SIG-M5 (cell line): ENCODE measurements at places on chromosomes 12 and 14.

- DNase-seq: no peak
These were observed 189.1 kb downstream of the BMP4 start for GRCh38 chr14:53767566-53767965.

GRCh38 chr14:81269100-81269978 is 48.6 kb upstream of the GTF2A1 start:
- DNase-seq: no peak

DNA sequence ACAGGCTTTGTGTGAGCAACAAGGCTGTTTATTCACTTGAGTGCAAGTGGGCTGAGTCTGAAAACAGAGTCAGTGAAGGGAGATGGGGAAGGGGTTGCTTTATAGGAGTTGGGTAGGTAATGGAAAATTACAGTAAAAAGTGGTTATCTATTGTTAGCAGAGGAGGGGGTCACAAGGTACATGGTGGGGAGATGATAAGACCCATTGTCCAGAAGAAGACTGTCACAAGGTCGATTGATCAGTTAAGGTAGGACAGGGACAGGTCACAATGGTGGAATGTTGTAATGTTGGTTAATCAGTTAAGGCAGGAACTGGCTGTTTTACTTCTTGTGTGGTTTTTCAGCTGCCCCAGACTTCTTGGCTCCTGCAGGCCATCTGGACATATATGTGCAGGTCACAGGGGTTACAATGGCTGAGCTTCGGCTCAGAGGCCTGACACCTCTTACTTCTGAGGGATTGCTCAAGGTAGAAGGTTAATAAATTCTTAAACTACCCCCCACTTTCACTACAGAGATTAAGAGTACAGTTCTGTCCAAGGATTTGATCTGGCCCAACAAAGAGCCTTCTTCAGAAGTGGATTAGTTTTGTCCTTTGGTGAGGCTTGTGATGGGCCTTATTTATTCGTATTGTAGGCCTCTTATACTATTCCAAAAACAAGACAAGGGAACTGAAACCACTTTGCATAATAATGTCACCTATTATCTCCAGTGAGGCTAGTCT is 13.8 kb upstream of the DHRS4 start:
- DNase-seq: no peak

DNA sequence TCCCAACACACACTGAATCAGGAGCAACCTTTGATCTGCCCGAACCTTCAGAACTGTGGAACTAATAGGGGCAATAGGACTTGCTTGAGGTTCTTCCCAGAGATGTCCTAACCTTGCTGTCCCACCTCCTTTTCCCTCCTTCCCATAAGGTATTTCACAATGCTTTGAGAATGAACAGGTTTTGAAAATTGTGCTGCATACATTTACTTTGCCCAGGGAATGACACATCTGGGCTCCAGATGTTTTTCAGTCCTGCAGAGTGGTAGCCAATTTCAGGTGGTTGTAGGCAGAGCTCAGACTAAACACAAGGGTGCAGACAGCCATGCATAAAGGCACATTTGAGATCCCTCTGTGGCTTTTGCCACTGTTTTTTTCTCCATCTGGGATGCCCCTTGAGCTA is 206.7 kb upstream of the PWP1 start:
- no peak for DNase-seq

DNA sequence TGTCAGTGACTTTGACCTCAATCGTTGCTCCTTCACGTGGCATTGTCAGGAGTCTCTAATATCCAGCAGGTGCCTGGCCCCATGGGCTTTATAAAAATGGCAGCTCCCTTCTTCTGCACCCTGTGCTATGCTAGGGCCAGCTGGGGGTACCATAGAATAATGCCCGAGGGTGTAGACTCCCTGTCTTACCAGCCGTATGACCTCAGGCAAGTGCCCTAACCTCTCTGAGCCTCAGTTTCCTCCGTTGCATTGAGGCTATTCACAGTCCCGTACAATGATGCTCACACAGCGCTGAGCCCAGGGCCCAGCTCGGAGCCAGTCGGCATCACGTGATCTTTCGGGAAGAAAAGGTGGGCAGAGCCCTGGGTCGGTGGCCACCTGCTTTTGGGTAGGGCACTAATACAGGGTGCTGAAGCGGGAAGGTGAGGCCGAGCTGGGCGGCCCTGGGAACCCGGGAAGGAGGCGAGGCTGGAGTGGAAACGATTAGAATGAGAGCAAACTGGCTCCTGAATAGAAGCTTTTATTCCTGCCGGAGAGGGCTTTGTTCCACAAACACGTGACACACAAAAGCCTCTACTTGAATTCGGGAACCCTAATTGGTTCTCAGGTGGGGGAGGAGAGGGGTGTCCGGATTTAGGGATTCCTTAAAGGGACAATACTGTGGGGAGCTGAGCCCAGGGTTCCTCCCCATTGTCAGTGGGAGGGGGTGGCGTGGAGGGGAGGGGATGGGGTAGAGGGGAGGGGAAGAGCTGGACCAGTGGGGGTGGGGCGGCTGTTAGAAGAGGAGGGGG is 19.9 kb upstream of the MSI1 start:
- no peak for DNase-seq

DNA sequence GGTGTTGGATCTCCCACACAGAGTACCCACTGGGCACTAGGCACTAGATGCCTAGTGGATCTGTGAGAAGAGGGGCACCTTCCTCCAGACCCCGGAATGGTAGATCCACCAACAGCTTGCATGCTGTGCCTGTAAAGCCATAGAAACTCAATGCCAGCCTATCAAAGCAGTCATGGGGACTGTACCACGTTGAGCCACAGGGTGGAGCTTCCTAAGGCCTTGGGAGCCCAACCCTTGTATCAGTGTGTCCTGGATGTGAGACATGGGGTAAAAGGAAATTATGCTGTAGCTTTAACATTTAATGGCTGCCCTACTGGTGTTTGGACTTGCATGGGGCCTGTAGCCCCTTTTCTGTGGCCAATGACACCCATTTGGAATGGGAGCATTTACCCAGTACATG is 1024.9 kb downstream of the TMEM121 start:
- DNase-seq: no peak

GRCh38 chr12:92363295-92364146 is 217.9 kb upstream of the BTG1 start:
- DNase-seq: peak; percentile 21

DNA sequence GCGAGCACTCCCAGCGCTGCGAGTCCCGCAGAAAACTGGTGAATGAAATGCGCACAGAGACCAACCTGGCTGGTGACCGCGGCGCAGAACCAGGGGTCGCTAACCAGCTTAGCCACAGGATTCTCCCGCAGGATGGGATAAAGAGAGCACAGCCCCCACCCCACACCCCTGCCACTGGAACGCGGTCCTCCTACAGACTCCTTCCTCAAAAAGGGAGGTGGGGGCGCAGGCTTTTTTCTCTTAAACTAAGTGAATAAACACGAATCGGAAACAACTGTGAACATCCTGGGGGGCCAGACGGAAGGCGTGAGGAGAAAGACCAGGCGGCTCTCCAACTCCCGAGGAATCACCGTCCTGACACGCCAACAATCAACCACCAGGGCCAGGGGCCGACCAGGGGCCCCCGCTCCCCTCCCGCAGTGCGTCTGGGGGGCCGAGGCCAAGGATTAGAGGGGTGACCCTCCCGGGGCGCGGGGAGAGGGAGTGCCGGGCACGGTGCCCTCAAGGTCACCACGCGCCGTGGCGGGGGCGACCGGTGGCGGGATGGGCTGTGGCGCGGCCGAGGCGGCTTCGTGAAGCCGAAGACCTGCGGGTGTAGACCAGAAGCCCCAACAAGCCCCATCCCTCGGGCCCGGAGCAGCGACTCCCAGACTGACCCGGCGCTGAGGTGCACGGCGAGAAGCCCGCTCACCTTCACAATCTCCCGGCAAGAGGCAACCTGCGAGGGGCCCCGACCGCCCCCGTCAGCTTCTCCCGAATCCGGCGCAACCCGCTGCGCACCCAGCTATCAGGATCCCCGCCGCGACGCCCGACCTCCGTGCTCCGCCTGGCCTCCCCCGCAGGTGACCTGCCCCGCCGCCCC is 704 bp downstream of the ATP2B1 start:
- DNase-seq: no peak

GRCh38 chr14:60332869-60333268 is 83.8 kb downstream of the PPM1A start:
- DNase-seq: no peak

DNA sequence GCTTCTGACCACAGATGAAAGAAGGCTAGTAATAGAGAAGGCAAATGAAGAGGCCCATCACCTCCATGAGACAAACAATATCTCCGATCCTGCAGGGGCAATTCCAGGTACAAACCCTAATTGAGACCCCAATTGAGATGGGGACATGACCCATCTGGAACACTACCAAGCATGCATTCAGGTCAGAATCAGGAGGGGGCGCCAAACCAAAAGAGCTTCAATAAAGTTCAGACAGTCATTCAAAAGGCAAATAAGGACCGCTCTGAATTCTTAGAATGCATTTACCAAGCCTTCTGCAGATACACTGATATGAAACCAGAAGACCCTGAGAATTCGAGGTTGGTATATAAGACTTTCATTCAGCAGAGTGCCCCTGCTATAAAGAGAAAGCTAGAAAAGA is 10.2 kb upstream of the EDDM3B start:
- DNase-seq: no peak

- DNase-seq: peak; percentile 51
These were observed 17.5 kb downstream of the ANAPC5 start for GRCh38 chr12:121334513-121335343.

GRCh38 chr12:105995961-105996431 is 142.8 kb downstream of the NUAK1 start:
- no peak for DNase-seq

GRCh38 chr12:57640175-57641042 is 7.4 kb upstream of the B4GALNT1 start:
- no peak for DNase-seq

DNA sequence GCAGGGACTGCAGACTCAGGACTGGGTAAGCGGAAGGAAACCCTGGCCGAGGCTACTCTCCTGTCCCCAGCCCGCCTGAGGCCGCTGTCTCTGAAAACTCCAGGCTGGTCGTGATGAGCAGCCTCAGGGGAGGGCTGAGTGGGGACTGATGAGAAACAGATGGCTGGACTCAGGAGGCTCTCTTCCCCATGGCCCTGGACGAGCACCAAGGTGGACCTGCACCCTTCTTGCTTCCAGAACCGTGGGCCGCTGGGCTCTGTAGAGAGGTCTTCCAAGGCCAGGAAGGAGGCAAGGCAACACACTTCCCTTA is 1.1 kb downstream of the TEX22 start:
- DNase-seq: no peak

GRCh38 chr12:263574-263973 is 938 bp upstream of the SLC6A13 start:
- no peak for DNase-seq

- no peak for DNase-seq
These were observed 828.8 kb upstream of the SEL1L start for GRCh38 chr14:82362452-82362851.

- no peak for DNase-seq
These were observed 99.7 kb upstream of the PPM1H start for GRCh38 chr12:63034601-63035000.

DNA sequence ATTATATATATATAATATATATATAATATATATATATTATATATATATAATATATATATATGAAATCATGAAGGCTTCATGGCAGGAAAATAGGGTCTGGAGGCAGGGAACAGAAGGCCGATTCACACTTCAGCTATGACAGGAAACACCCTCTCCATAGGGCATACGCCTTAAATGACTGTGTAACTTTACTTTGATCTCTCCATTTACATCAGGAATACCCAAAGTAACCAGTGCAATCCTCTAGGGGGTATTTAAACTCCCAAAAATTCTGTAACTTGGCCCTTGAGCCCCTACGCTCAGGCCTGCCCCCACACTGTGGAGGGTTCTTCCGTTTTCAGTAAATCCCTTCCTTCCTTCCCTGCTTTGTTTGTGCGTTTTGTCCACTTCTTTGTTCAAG is 40.4 kb upstream of the PPP2R5C start:
- no peak for DNase-seq

DNA sequence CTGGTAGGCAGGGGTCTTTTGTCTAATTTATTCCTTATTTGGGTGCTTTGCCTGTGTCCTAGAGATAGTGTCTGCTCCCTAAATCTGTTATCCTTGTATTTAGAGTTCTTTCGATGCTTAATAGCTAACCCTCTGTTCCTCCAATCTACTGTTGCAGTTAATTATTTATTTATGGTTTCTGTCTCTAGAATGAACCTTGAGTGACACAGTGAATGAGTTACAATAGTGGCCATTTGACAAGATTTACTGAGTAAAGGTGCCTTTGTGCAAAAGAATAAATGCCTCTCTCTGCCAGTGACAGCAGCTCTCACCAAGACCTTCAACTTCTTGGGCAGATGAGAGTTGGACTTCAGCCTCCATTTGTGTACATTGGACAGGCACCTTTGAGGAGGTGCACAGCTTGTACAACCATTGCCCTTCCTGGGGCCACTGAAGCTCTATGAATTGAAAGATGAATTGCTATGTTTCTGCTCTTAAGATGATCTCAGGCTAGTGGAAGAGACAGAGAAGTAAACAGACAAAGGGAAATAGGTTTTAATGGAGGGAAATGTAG is 165.9 kb downstream of the DERA start:
- DNase-seq: no peak

DNA sequence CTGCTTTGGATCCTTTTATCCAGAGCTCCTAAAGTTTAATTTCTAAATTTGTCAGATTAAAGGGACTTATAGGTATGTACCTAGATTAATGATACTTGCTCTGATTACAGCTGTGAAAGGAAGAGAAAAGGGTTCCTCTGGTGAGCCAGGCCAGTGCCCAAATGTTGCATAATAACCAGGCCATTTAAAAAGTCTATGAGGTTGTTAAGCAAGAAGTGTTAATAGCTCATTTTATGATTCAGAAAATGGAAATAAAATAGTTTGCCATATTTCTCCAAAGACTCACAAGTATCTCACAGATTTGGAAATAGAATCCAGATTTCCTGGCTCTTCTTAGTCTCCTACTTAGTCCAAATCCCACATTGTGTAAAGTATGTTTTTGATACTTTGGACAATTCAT is 67.6 kb downstream of the SLC38A6 start:
- no peak for DNase-seq

DNA sequence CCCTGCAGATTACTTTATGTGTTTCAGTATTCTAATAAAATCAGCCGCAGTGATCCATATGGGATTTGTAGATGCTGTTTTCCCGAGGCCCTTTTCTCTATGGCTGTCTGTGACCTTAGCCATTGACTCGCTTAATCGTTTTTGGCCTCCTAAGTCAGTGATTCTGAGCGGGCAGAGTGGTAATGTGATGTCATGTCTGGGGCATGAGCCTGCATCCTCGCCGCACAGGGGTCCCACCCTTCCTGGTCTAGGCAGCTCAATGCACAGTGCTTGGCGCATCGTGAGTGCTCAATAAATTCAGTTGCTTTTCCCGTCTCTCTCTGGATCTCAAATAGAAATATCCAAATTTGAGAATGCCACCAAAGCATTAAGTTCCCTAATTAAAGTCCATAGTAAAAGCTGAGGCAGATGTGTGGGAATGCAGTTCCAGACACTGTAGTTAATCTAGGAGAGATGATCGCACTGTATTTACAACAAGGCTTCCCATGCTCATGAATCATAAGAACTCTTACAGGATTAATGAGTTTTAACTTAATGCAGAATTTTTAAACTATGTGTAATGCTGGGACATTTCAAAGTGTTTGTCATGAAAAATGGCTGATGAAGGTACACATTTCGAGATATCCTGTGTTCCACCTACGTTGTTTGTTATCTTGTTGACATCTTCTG is 29.3 kb downstream of the HMGA2 start:
- DNase-seq: no peak
